Brain pericyte (primary cell): ENCODE measurements at places on chromosomes 2 and 18.

GRCh38 chr2:102782933-102783332, 21.1 kb downstream of the TMEM182 start:
- DNase-seq: no peak

GRCh38 chr2:221518201-221518934, 53.7 kb downstream of the EPHA4 start:
- DNase-seq: no peak

DNA sequence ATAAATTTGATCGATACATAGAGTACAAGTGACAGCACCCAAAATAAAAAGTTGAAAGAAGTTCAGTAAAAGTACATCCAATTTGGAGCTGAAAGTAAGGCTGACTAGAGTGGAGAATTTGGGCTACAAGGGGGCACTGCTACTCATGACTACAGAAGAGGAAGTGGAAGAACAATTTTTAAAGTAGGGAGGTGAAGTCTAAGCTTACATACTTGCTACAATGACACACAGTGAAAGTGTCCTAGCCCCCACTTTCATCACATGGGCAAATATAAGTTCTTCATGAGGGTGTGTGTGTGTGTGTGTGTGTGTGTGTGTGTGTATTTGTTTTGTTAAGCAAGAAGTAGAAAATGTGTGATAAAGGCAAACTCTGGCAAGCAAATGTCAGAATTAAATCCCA, 45.7 kb downstream of the MAP3K2 start:
- no peak for DNase-seq

GRCh38 chr2:199830531-199830930, 20.5 kb downstream of the FTCDNL1 start:
- no peak for DNase-seq

DNA sequence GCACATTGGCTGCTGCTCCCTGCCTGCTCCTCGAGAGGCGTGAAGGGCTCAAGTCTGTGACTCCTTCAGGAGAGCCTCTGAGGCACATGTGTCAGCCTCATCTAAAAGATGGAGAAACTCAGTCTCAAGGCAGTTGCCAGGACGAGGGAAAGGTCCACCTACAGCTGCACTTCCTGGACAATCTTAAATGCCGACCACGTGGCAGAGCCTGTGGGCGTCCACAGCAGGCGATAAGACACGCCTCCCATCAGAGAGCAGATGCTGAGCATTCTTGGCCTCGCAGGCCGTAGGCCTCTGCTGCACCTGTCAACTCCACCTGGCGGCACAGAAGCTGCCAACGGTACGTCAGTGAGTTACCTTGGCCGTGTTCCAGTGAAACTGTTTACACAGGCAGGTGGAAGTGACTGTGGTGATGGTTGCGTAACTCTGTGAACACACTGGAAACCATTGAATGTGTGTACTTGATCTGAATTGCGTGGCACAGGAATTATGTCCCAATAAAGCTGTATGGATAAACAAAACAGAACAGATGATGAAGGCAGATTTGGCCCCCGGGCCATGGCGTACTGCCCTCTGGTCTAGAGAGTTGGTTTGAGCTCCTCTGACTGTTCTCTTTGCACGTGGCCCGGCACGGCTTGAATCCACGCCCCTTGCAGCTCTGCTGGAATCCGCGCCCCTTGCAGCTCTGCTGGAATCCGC, 114.5 kb downstream of the RNF144A start:
- no peak for DNase-seq
